ENCODE measurements at places on chromosomes 6 and 20.

- DNase-seq: no peak
Measured at GRCh38 chr6:110561696-110562095, 85.3 kb upstream of the SLC22A16 start.

- DNase-seq: no peak
Measured at GRCh38 chr6:71277926-71278600, 10.5 kb upstream of the OGFRL1 start.

- no peak for DNase-seq
Measured at GRCh38 chr6:30678964-30679726, 6.3 kb upstream of the DHX16 start.

- no peak for DNase-seq
Measured at GRCh38 chr6:169081248-169081647, 172.4 kb downstream of the THBS2 start.

- DNase-seq: no peak
Measured at GRCh38 chr20:13205848-13206434, 15.1 kb upstream of the ISM1 start.

- DNase-seq: no peak
Measured at GRCh38 chr20:56245761-56246160, 2.8 kb upstream of the MC3R start.

All from AG04450 (cell line).